ENCODE measurements at places on chromosomes 4 and X. TPM values are rescaled to one million over a fixed set of nuclear protein-coding genes. Genes with fewer than 3 reads are reported as not detected.
A peak's percentile ranks its signal among the peaks of the same experiment; 100 is the strongest.

Gene GPR34
- polyA plus RNA-seq: not detected

Gene FGF2
- polyA plus RNA-seq: 17.0 TPM

Gene CT45A10
- not detected for polyA plus RNA-seq

- no peak for DNase-seq
These were observed 90.3 kb downstream of the DHRSX start for GRCh38 chrX:2410279-2411020.

DNA sequence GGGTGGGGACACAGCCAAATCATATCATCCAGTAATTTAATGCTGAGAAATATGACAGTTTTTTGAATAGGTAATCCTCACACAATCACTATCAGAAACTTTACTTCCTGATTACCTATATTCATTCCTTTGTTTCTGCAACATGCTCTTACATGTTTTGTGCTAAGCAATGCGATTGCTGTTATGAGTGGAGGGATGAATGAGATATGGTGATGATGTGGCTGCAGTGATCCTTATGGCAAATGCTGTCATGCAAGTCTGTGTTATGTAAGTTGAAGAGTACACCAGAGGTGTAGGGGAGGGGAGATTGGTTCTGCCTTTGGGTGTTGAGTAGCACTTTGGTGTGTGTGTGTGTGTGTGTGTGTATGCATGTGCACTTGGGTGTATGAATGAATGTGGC lies 14.6 kb downstream of the HERC3 start:
- no peak for DNase-seq

DNA sequence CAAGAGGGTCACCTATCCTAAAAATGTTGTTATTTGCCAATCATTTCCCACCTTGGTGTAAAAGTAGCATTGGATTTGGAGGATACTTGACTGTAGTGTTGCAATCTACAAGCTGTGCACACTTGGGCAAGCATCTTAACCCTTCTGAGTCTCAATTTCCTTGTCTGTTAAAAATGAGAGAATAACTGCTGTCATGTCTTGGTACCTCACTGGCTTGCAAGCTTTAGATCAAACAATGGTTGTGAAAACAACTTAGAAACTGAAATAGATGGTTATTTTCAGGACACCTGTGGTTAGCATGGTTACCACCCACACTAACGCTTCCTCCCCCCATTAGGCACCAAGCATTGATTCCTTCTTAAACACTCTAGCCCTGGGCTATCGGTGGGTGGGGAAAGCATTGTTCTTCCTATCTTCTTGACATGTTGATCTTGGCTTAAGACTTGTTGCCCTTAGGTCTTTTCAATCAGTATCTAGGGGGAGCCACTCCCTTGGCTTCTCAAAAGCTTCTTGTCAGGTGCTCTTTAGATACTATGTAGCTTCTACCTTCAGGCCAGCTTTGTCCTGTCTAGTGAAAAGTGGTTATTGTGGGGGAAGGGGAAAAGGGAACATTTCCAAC lies 10.6 kb upstream of the AMOT start:
- no peak for DNase-seq

DNA sequence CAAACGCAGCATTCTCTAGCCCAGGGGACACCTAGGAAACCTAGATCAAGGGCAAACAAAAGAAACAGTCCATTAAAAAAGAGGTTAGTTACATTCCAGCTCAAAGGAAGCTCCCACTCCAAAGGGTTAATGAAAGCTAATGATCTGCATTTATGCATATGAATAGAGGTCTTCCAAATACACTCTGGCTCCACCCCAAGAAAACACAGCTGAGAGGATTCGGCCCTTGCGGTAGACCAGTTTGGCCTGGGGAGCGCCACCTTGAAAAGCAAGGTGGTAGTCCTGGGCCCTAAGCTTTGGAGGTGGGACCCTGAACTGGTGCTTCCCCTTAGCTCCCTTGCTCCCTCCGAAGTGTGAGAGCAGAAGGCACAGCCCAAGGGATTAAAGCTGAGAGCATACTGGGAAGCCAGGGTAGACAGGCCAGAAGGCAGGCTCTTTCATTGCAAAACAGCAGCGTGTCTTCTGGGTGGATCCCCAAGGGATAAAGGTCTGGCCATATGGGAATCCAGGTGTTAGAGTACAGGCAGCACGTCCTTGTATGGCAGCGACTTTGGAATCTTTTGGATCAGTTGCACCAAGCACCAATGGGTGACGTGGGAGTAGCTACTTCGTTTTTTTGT lies 3.7 kb downstream of the GABRQ start:
- DNase-seq: no peak

GRCh38 chr4:12389604-12390003 lies 960.9 kb upstream of the HS3ST1 start:
- no peak for DNase-seq

DNA sequence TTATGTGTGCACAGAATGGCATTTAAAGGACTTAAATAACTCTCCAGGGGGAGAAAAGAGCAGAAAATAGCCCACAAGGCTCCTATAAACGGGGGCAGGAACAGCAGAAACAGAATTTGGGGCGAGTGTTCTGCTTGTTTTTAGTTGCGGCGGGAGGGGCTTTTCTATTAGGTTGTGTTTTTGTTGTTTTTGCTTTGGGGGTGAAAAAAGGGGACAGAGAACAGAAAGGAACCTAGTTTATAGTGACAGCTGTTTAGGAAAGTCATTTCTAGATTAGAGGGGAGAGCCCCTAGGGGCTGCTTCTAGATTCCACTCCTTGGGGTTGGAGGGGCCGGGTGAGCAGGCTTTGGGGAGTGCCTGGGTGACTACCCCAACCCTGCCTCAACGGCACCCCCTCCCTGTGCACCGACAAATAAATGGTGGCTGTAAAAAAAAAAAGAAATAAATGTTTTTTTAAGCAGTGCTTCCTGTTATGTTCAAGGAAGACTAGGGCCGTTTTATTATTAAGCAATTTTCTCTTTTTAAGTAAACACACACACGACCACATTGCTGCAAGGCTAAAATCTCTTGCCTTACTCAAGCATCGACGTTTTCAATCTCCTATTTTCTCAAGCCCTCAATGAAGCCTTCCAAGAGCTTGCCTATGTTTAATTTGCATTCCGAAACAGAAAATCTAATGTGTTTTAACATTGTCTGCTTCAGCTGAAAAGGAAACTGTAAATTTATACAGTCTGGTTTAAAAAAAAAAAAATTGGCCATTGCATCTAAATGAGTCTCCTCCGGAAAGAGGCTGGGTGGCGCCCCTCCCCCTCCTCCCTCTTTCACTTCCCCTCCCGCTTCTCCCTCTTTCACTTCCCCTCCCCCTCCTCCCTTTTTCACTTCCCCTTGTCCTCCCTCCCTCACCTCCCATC lies 123.3 kb upstream of the TBL1X start:
- DNase-seq: peak; percentile 63

Data from SK-N-SH (cell line).